ENCODE measurements at places on chromosomes 7 and 10.

DNA sequence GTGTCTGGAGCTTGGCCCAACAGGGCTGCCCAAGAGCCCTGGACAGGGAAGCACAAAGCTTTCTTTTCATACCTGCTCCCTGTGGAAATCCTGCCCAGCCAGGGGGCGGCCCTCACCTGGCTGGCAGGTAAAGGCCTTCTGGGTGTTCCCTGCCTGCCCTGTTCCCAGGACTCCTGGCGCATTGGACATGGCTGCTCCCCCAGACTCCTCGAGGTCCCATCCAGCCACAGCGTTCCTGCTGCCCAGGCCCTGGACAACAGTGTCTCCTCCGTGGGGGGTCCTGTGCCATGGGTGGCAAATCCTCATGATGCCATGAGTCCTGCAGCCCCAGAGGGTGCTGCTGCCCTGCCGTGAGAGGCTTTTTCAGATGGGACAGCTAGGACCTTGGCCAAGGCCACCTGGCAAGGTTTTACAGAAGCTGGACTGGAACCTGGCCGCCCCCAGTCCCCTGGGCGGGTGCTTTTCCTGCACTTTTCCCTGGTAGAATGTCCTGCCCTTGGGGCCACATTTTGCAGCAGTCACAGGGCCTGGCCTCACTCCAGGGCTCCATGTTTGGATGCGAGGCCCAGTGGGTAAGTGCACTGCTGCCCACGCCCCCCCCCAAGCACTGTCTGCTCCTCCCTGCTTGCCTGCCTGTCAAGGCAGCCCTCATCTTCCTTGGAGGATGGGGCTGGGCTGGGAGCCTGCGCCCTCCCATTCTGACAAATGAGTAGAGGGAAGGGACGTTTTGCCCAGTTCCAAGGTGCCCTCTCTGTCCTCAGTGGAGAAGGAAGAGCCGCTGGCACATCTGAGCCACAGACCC, 60.7 kb downstream of the LHPP start:
- no peak for DNase-seq

DNA sequence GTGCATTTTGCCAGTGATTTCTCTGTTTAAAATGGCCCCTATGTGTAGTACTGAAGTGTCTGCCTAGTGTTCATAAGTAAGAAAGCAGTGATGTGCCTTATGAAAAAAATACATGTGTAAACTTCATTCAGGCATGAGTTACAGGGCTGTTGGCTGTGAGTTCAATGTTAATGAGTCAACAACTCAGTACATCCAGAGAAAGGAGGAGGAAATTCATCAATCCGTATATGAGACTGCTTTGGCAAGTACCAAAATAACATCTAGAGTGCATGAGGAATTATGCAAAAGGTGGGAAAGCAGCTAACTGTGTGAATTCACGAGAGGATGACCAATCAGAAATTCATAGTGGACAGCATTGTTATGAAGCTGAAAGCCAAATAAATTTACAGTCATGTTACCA, 255.6 kb downstream of the ZEB1 start:
- DNase-seq: no peak

- DNase-seq: no peak
Observed at GRCh38 chr10:44335330-44336021, 49.4 kb downstream of the CXCL12 start.

GRCh38 chr10:3740157-3740871, 44.7 kb downstream of the KLF6 start:
- no peak for DNase-seq

GRCh38 chr10:92438220-92438619, 135.7 kb downstream of the IDE start:
- no peak for DNase-seq

DNA sequence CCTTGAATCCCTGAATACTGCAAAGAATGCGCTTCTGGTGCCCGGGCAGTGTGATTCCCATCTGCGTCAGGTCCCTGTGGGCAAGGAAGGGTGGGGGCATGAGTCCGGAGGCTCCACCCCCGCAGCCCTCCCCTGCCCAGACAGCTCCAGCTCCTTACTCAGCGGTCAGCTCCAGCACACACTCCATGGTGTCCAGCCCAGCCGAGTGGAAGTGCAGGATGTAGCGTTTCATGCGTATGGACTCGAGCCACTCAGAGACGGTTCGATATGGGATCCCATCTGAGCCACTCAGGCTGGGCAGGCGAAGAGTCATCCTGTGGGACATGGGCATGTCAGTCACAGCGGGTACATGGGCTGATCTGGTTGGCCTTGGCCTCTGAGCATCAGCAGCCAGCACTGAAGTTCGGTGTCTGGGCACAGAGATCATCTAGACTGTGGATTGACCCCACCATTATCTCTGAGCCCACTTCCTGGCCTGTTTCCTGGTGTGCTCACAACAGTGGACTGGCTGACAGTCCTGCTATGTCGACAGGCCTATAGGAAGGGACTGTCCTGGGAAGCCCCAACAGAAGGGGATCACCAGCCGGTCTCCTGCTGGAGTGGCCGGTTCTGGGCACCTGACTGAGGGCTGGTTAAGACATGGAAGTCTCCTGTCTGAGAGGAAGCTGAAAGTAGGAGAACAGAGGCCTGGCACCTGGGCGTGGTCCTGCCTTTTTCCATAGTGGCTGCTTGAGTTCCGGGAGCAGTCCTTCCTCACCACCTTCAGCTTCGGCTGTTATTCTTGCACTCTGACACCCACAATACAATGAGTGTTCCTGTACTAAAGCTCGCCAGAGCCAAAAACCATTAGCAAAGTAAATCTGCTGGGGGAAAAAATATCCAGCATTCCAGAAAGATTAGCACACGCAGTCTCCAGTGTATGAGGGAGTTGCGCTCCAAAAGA, 10.6 kb downstream of the ZYX start:
- no peak for DNase-seq

GRCh38 chr7:91375378-91375777, 111.1 kb downstream of the FZD1 start:
- DNase-seq: no peak

- no peak for DNase-seq
Observed at GRCh38 chr7:117043108-117043825, 90.0 kb downstream of the ST7 start.

GRCh38 chr7:135334830-135335543, 101.3 kb downstream of the STRA8 start:
- DNase-seq: no peak

DNA sequence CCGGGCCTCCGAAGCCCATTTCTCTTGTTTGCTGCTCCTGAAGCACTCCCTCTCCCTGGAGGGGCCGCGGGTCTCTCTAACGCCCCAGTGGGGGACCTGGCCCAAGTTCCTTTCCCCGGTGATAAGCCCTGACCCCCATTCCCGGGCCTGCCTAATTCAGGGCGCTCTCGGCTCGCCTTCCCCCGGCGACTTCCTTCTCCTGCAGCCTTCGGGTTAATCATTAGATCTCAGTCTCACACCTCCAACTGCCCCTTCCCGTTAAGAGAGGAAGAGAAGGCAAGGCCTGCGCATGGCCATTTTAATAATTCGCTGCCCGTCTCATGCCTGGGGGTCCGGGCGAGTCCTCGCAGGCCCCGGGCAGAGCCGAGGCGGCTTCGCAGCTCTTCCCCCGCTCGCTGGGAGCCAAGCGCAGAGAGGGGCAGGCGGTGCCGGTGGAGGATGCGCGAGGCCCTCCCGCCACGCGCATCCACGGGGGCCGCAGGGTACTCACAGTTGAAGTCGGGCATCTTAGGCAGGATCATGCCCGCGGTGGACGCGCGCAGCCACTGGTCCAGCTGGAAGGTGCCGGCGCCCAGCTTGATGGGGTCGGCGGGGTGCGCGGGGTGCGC, 1.2 kb downstream of the MNX1 start:
- DNase-seq: no peak

DNA sequence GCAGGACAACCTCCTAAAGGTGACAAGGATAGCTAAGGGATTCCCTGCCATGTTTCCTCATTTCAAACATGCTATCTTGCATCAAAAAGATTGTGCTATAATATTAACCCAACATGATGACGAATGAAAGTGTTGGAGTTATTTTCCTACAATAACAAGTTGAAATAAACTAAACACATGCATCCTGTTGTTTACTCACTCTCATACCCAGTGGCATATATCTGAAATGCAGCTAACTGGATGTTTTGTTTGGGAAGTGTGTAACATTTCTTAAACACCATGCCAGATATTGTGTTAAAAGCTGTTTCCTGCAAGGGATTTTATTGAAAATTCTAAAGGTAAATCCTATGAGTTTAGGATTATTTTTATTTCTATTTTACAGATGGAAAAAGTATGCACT, 139.6 kb downstream of the TFPI2 start:
- no peak for DNase-seq

- DNase-seq: no peak
Observed at GRCh38 chr10:86957471-86958115, at the start of gene MMRN2. Gene MMRN2 (minus strand): TSS chr10:86957615. CDS start chr10:86957541, 74 bp downstream.

GRCh38 chr10:76624470-76624869, 1013.1 kb downstream of the KCNMA1 start:
- DNase-seq: no peak

- DNase-seq: no peak
Observed at GRCh38 chr10:89813546-89813945, 112.2 kb downstream of the KIF20B start.

GRCh38 chr10:126946746-126947145, 41.5 kb downstream of the DOCK1 start:
- DNase-seq: no peak

GRCh38 chr10:82206831-82207230, 331.8 kb downstream of the NRG3 start:
- no peak for DNase-seq

DNA sequence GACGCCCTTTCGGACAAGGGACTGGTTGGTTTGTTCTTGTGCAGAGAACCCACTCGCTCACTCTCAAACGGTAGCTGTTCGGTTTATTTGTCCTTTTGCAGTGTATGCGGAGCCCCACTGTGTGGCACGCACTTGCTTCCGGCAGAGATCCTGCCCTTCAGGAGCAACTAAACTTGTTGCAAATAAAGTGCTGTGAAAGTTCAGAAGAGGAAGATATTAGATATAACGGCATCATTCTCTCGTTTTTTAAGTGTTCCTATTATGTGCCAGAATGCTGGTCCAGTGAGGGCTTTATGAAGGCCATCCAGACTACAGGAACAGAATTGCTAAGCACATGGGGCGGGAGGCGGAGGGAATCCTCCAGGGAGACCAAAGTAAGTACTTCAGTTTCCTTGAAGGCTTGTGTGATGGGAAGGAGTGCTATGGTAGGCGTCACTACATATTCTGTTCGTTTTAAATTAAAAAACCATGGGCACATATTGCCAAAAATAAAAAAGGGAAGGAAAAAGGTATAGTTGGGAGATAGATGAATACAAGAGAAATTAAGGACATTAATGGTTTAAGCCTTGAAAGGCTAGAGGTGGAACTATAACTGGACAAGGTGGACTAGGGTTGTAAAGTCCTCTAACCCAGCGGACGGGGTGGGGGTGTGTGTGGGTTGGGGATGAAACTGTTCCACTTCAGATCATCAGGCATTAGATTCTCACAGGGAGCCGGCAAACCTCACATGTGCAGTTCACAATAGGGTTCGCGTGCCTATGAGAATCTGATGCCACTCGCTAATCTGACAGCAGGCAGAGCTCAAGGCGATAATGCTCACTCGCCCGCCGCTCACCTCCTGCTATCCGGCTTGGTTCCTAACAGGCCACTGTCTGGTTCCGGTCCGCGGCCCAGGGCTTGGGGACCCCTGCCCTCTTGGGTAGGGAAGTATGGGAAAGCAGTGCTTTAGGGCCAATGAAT, 704 bp upstream of the ERLIN1 start:
- DNase-seq: no peak

- DNase-seq: no peak
Observed at GRCh38 chr7:132084776-132085388, 491.4 kb downstream of the PLXNA4 start.

DNA sequence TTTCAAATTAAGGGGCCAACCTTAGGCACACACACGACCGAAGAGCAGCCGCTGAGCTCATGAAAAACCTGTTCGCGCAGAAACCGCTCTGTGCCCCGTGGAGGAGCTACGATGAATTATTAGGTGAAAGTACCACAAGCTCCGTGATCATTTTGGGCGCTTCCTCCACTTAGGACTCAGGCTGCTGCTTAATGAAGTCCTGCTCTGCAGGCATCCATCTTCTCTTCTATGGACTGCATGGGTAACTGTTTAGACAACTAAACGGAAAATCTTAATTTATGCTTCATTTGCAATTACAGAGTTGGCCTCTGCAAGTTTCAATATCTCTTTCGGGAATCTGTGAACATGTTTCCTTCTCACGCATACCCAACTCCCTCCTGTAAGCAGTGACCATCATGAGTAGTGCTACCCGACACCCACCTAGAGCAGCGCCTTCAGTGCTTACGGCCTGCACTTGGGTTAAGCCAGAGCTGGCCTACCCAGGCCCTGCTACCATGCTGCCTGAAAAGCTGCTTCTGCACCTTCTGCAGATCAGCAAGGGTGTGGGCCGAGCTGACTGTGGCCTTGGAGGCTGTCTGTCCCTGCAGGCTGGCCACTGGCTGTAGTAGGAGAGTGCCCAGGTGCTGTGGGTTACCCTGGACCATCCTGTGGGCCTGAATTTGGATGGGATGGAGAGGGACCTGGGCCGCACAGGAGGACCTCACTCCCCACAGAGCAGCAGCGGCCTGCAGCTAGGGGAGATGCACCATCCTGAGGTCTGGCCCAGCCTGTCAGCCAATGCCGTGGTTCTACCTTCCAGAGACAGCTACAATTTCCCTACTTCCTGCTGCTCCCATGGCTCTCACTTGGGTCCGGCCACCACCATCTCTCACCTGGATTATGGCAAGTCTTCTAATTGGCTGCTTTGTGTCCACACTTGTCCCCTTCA, 36.0 kb downstream of the GNA12 start:
- no peak for DNase-seq

- no peak for DNase-seq
Observed at GRCh38 chr10:93081318-93081717, 7.6 kb downstream of the CYP26A1 start.

- no peak for DNase-seq
Observed at GRCh38 chr7:28558236-28558635, 145.9 kb downstream of the CREB5 start.

- DNase-seq: no peak
Observed at GRCh38 chr10:24341371-24341770, 132.4 kb downstream of the KIAA1217 start.

GRCh38 chr7:66921918-66922486, 977 bp downstream of the TMEM248 start:
- peak; percentile 56 for DNase-seq

GRCh38 chr7:30751696-30752273, at the start of gene INMT:
Gene INMT (plus strand): TSS chr7:30752135. CDS start chr7:30752151, 16 bp downstream.
- no peak for DNase-seq

DNA sequence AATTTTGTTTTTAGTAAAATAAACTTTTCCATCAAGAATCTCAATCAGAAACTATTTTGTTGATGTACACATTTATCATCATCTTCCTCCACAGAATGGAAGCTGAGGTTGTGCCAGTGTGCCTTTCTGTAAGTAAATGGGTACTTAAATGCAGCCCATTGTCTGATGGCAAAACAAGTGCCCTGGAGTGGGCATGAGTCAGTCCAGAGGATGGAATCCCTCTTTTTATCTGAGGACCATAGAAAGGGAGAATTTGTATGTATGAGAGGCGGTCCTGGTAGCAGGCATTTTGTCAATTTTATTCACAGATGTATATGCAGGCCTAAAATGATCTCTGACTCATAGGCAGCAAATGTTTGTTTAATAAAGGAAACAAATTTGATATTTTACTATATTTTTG, 102.1 kb upstream of the MAGI2 start:
- DNase-seq: no peak

- no peak for DNase-seq
Observed at GRCh38 chr7:41125343-41125742, 577.5 kb downstream of the INHBA start.

GRCh38 chr7:157889480-157889879, 552.7 kb downstream of the DNAJB6 start:
- no peak for DNase-seq
